ENCODE measurements at places on chromosomes 16 and 17. TPM values are rescaled to one million over a fixed set of nuclear protein-coding genes. Genes with fewer than 3 reads are reported as not detected.

The CAMKK1 gene
- 4.0 TPM for total RNA-seq

GRCh38 chr16:13113741-13114140, 212.3 kb downstream of the SHISA9 start:
- H3K27me3 ChIP-seq, result no peaks in the 10 kb centered on the region
- no peak overlapping the region for H3K27ac ChIP-seq
- no peak for DNase-seq
- no peak overlapping the region for H3K4me3 ChIP-seq
- H3K36me3 ChIP-seq, result no peaks in the 10 kb centered on the region
- peaks cover 33% of the 10 kb centered on the region for H3K4me1 ChIP-seq

GRCh38 chr17:38451840-38452529, 23.7 kb downstream of the ARHGAP23 start:
- peaks cover 33% of the 10 kb centered on the region for H3K27me3 ChIP-seq
- peak overlapping the region; percentile 81 for H3K4me3 ChIP-seq
- H3K36me3 ChIP-seq, result no peaks in the 10 kb centered on the region

GRCh38 chr17:4959261-4959965, 8.2 kb downstream of the SPAG7 start:
- no peak overlapping the region for H3K27ac ChIP-seq
- H3K4me1 ChIP-seq, result peaks cover 8% of the 10 kb centered on the region
- H3K27me3 ChIP-seq, result no peaks in the 10 kb centered on the region
- DNase-seq, result no peak

DNA sequence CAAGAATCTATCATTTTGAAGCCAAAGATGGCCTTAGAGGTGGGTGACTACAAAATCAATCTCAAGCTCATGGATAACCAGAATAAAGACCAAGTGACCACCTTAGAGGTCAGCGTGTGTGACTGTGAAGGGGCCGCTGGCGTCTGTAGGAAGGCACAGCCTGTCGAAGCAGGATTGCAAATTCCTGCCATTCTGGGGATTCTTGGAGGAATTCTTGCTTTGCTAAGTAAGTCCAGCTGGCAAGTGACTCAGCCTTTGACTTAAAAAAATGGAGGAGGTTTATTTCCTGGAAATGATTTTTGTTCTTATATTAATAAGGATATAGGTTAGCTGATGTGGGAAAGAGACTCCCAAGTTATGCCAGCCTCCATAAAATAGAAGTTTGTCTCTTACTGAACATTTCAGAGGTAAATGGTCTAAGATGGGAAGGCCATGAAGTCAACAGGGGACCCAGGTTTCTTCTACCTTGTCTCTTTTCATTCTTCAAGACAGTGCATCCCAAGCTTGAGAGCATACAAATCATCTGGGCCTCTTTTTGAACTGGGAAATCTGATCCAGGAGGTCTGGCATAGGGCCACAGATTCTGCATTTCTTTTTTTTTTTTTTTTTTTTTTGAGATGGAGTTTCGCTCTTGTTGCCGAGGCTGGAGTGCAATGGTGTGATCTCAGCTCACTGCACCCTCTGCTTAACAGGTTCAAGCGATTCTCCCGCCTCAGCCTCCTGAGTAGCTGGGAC, 19.8 kb upstream of the TANGO6 start:
- DNase-seq, result no peak
- H3K36me3 ChIP-seq, result no peaks in the 10 kb centered on the region
- H3K4me1 ChIP-seq, result no peaks in the 10 kb centered on the region
- H3K27me3 ChIP-seq, result peaks cover 2% of the 10 kb centered on the region

The PROCA1 gene
- total RNA-seq, result 11.7 TPM

- H3K4me1 ChIP-seq, result peaks cover 20% of the 10 kb centered on the region
- DNase-seq, result no peak
- H3K4me3 ChIP-seq, result no peak overlapping the region
- H3K36me3 ChIP-seq, result peaks cover 13% of the 10 kb centered on the region
- no peaks in the 10 kb centered on the region for H3K27me3 ChIP-seq
- no peak overlapping the region for H3K27ac ChIP-seq
These were observed 12.3 kb upstream of the CDRT4 start for GRCh38 chr17:15479703-15480102.

DNA sequence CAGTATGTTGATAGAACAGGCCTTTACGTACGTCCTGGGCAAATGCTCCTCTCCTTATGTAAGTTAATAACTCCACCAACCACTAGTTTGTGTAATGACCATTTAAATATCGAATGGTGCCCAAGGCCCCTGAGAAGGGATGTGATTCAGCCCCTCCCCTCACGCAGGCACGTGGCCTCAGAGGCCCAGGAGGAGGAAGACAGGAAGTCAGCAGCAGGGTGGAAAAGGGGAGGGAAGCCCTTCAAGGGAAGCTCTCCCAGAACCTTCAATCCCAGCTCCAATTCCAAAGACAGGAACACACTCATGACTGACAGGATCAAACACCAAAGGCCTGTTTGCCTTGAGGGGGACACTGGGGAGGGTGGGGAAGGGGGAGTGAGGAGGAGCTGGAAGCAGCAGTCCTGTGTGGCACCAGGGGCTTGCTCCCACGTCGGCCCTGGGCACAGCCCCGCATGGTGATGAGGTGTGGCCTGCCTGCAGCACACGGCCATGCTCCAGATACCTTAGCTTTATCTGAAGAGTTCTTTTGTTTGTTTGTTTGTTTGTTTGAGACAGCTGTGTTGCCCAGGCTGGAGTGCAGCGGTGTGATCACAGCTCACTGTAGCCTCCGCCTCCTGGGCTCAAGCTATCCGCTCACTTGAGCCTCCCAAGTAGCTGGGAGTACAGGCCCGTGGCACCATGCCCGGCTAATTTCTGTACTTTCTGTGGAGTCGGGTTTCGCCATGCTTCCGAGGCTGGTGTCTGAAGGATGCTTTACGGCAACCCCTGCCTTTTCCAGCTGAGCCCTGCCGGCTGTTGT, 105.0 kb downstream of the ZNF778 start:
- peak overlapping the region; percentile 84 for H3K4me3 ChIP-seq
- H3K27me3 ChIP-seq, result peaks cover 3% of the 10 kb centered on the region
- H3K27ac ChIP-seq, result peak overlapping the region; percentile 98
- H3K36me3 ChIP-seq, result no peaks in the 10 kb centered on the region

- H3K27ac ChIP-seq, result no peak overlapping the region
- no peaks in the 10 kb centered on the region for H3K4me1 ChIP-seq
- H3K27me3 ChIP-seq, result peaks cover 51% of the 10 kb centered on the region
- H3K4me3 ChIP-seq, result no peak overlapping the region
These were observed 14.7 kb upstream of the CMTR2 start for GRCh38 chr16:71303938-71304337.

The CACNG4 gene
- 38.4 TPM for total RNA-seq

GRCh38 chr16:20053336-20053735, 20.4 kb downstream of the GPR139 start:
- no peak for DNase-seq
- peaks cover 91% of the 10 kb centered on the region for H3K27me3 ChIP-seq
- no peaks in the 10 kb centered on the region for H3K36me3 ChIP-seq
- H3K4me1 ChIP-seq, result no peaks in the 10 kb centered on the region

DNA sequence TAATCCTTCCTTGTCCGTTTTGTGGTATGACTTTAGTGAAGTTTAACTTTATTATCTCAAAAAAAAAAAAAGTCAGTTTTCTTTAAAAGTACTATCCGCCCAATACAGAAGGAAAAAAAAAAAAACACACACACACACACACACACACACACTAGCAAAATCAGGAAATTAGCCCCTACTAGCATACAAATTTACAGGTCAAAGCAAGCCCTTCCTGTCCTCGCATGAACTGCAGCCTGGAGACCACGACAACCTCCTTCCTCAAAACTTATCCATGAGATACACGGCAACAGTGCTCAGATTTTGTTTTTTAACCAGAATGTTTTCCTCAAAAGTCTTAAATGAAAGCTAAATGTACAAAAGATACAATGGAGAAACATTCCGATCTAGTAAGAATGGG, 16.2 kb downstream of the NCOR1 start:
- no peak for DNase-seq
- peaks cover 2% of the 10 kb centered on the region for H3K36me3 ChIP-seq
- H3K27me3 ChIP-seq, result no peaks in the 10 kb centered on the region
- peaks cover 19% of the 10 kb centered on the region for H3K4me1 ChIP-seq
- no peak overlapping the region for H3K4me3 ChIP-seq

- no peak overlapping the region for H3K4me3 ChIP-seq
- peaks cover 3% of the 10 kb centered on the region for H3K4me1 ChIP-seq
- DNase-seq, result no peak
- H3K27me3 ChIP-seq, result no peaks in the 10 kb centered on the region
- no peaks in the 10 kb centered on the region for H3K36me3 ChIP-seq
These were observed 62.1 kb downstream of the AMFR start for GRCh38 chr16:56363181-56363716.

- H3K36me3 ChIP-seq, result no peaks in the 10 kb centered on the region
- H3K27me3 ChIP-seq, result no peaks in the 10 kb centered on the region
- no peak for DNase-seq
These were observed 267.2 kb upstream of the SALL1 start for GRCh38 chr16:51418258-51418657.

The SLC12A3 gene
- not detected for total RNA-seq

DNA sequence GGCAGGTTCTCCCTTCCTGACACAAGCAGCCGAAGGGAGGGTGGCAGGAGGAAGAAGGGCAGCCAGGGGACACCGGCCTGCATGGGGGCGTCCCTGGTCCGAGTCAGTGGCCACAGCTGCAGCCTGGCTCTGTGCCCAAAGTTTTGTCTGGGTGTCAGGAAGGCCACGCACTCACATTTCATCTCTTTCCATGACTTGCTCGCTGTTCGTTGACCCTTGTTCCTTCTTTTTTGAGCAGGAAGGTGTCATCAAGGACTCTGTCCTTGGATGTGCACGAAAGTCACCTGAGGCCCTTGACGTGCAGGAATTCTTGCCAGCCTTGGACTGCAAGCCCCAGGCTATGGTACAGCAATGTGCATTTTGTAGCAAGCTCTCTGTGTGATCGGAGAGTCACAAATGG, 93.3 kb downstream of the TNFRSF13B start:
- no peaks in the 10 kb centered on the region for H3K36me3 ChIP-seq
- DNase-seq, result no peak
- no peak overlapping the region for H3K27ac ChIP-seq

The ABCA6 gene
- not detected for total RNA-seq

- no peak for DNase-seq
- peak within 1 kb of the TSS; percentile 3 for H3K4me3 ChIP-seq
- peaks cover 89% of the 10 kb centered on the region for H3K27me3 ChIP-seq
- no peak within 1 kb of the TSS for H3K27ac ChIP-seq
These were observed at the start of gene SCNN1B for GRCh38 chr16:23302045-23302956. Gene SCNN1B, plus strand, starts transcription at chr16:23302302. Its CDS starts 46,298 bp downstream, at chr16:23348600.

The PRAC1 gene
- not detected for total RNA-seq

GRCh38 chr17:73911726-73912372, 267.6 kb upstream of the SDK2 start:
- H3K36me3 ChIP-seq, result no peaks in the 10 kb centered on the region
- DNase-seq, result no peak
- H3K27ac ChIP-seq, result no peak overlapping the region
- no peak overlapping the region for H3K4me3 ChIP-seq
- peaks cover 68% of the 10 kb centered on the region for H3K27me3 ChIP-seq

Data from neural crest cell (in vitro differentiated cells).